Lung (tissue), 17 donors: ENCODE measurements at places on chromosomes 3 and 15.

DNA sequence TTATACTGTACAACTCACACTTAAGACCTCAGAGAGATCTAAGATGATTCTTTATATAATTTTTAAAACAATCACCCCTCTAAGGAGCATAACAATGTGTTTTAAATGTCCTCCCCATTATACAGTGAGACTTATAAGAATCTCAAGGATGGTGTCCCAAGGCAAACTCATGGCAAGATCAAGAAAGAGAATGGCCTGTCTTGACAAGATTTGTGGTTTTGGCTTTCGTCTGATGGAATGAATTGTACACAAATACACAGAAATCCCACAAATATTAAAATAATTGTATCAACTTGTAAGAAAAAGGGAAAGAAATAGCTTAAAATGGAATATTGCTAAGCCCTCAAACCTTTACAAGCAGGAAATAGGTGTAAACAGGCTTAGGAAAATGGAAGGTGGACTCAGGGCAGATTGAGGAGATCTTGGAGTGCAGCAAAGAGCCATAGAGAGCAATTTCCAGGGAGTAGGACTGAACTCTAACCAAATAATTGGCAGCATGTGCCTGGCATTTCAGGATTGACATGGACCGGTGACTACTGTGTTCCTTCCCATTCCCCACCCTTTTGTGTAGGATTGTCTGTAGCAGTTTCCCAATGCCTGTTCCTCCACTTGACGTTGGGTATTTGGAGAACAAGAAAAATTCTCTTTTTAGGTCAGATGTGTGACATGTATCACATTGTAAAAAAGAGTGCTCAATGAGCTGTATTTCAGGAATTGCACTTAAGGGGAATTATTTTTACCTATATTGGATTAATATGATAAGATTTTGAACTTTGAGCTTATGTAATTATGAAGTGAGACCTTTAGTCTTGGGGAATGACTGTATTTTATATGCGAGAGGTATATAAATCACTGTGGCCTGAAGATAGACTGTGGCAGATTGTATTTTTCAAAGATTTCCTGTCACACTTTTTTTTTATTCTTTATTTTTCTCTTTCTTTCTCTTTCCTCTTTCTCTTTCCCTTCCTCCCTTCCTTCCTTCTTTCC is 317.8 kb upstream of the SLITRK3 start:
- H3K36me3 ChIP-seq: no peaks in the 10 kb centered on the region
- no peaks in the 10 kb centered on the region for H3K27me3 ChIP-seq
- no peak overlapping the region for H3K4me3 ChIP-seq

GRCh38 chr3:45055411-45056143 is 29.5 kb downstream of the CLEC3B start:
- H3K4me3 ChIP-seq: no peak overlapping the region
- H3K36me3 ChIP-seq: no peaks in the 10 kb centered on the region
- peaks cover 5% of the 10 kb centered on the region for H3K4me1 ChIP-seq

DNA sequence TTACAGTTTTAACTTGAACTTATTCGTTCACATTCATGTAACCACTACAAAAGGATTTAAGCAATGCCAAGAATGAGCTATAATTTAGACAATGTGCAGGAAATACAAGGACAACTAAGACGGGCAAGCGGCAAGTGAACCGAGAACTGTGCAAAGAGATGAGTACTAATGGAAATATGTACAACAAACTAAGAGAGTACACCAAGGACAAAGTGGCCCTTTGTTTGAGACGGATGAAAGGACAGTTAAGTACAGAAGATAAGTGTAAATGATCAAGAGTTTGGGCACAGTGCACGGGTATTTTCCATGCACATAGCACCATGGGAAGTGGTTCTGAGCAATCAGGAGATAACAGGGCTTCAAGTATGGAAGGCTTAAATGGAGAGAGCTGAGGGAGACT is 281.7 kb downstream of the ROBO2 start:
- DNase-seq: no peak
- no peak overlapping the region for H3K27ac ChIP-seq

DNA sequence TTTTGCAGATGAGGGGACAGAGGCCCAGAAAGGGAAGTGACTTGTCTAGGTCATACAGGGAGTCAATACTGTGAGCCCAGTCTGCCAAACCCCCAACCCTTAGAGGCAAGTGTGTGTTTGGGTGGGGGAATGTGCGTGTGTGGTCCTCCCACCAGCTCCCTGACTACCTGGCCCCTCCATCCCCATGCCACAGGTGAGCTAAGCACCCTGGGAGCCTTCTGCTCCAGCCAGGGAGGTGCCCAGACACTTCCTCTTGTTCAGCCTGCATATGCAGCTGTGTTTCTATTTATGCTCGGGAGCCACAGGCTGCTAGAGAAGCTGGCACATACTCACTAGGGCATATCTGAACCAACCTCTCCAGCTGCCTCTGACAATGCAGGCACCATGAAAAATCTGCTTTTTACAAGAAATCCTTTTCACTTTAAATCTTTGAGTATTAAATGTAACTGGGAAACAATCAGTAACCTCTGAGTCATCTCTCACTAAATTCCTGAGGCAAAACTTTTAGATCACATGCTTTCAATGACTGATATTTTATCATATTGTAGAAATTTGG is 20.7 kb downstream of the TBC1D2B start:
- H3K4me3 ChIP-seq: no peak overlapping the region
- no peak for DNase-seq
- H3K4me1 ChIP-seq: peaks cover 28% of the 10 kb centered on the region
- no peak overlapping the region for H3K27ac ChIP-seq
- H3K27me3 ChIP-seq: no peaks in the 10 kb centered on the region
